ENCODE measurements at places on chromosomes 4 and X. TPM values are rescaled to one million over a fixed set of nuclear protein-coding genes. Genes with fewer than 3 reads are reported as not detected.

CRMP1 gene
- not detected for total RNA-seq

TLR8 gene
- total RNA-seq = not detected

LPAR4 gene
- not detected for total RNA-seq

TMPRSS11D gene
- not detected for total RNA-seq

SOD3 gene
- not detected for total RNA-seq

GPR82 gene
- 0.37 TPM for total RNA-seq

CDKL5 gene
- total RNA-seq = 0.83 TPM

ZMAT1 gene
- 3.9 TPM for total RNA-seq

GUCY1B1 gene
- 0.10 TPM for total RNA-seq

CXCR3 gene
- total RNA-seq = 145 TPM

ARHGEF38 gene
- total RNA-seq = not detected

PLRG1 gene
- total RNA-seq = 82.6 TPM

NDST3 gene
- total RNA-seq = not detected

RNF175 gene
- total RNA-seq = not detected

CYTL1 gene
- not detected for total RNA-seq

MMRN1 gene
- 0.63 TPM for total RNA-seq

RHOH gene
- 147 TPM for total RNA-seq

F11 gene
- not detected for total RNA-seq

CFAP99 gene
- total RNA-seq = not detected

CCKAR gene
- not detected for total RNA-seq

LRP2BP gene
- total RNA-seq = 0.97 TPM

QRFPR gene
- not detected for total RNA-seq

GLRA3 gene
- total RNA-seq = not detected

SPANXD gene
- not detected for total RNA-seq

TMEM150C gene
- total RNA-seq = not detected

SYNPO2 gene
- total RNA-seq = 0.74 TPM

FAM114A1 gene
- total RNA-seq = 0.50 TPM

ZNF518B gene
- total RNA-seq = 19.4 TPM

NLGN3 gene
- 0.74 TPM for total RNA-seq

CYSLTR1 gene
- total RNA-seq = 2.8 TPM

LUZP4 gene
- not detected for total RNA-seq

IL1RAPL2 gene
- total RNA-seq = not detected

ZFX gene
- total RNA-seq = 44.4 TPM

HTT gene
- 58.0 TPM for total RNA-seq

SLC7A11 gene
- 1.2 TPM for total RNA-seq

BTK gene
- not detected for total RNA-seq

SPP1 gene
- not detected for total RNA-seq

DGAT2L6 gene
- total RNA-seq = not detected

KDM5C gene
- 81.8 TPM for total RNA-seq

IL2 gene
- 0.60 TPM for total RNA-seq

NPFFR2 gene
- not detected for total RNA-seq

ELF4 gene
- total RNA-seq = 39.0 TPM

MAGEA12 gene
- not detected for total RNA-seq

UBL4A gene
- 52.1 TPM for total RNA-seq

RIPPLY1 gene
- not detected for total RNA-seq

SLIT2 gene
- total RNA-seq = not detected

MTNR1A gene
- total RNA-seq = not detected

MAGEH1 gene
- 14.3 TPM for total RNA-seq

GPAT3 gene
- total RNA-seq = 2.9 TPM

ADGRG4 gene
- total RNA-seq = not detected

DCK gene
- total RNA-seq = 74.2 TPM

GRIA2 gene
- not detected for total RNA-seq

ETDA gene
- not detected for total RNA-seq

UGT2A3 gene
- total RNA-seq = not detected

NXF2B gene
- not detected for total RNA-seq

TBC1D19 gene
- 4.7 TPM for total RNA-seq

PLAC1 gene
- total RNA-seq = not detected

ALAS2 gene
- not detected for total RNA-seq

ENPEP gene
- 0.53 TPM for total RNA-seq
